DMS53 (cell line): ENCODE measurements at places on chromosomes 7 and 10.

DNA sequence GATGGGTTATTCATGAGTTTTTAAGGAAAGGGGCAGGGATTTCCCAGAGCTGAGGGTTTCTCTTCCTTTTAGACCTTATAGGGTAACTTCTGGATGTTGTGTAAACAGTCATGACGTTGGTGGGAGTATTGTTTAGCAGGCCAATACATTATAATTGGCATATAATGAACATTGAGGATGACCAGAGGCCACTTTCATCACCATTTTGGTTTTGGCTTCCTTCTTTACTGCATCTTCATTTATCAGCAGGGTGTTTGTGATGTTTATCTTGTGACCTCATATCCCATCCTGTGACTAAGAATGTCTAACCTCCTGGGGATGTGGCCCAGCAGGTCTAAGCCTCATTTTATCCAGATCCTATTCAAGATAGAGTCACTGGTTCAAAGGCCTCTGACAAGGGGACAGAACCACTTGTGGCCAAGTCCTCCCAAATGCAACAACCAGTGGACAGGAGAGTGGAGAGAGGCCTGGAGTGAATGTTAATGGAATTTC is 77.3 kb upstream of the RPA3 start:
- DNase-seq, result peak; percentile 88

DNA sequence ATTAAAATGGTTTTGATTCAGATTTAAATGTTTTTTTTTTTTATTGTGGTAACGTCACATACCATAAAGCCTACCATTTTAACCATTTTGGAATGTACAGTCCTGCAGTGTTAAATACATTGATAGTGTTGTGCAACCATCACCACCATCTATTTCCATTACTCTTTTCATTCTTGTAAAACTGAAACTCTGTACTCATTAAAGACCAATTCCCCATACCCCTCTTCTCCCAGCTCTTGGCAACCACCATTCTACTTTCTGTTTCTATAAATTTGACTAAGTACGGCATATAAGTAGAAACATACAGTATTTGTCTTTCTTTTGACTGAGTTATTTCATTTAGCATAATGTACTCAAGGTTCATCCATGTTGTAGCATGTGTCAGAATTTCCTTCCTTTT is 96.2 kb downstream of the EXOC4 start:
- no peak for DNase-seq

GRCh38 chr10:70186090-70186489 is 15.8 kb upstream of the SAR1A start:
- DNase-seq, result no peak

DNA sequence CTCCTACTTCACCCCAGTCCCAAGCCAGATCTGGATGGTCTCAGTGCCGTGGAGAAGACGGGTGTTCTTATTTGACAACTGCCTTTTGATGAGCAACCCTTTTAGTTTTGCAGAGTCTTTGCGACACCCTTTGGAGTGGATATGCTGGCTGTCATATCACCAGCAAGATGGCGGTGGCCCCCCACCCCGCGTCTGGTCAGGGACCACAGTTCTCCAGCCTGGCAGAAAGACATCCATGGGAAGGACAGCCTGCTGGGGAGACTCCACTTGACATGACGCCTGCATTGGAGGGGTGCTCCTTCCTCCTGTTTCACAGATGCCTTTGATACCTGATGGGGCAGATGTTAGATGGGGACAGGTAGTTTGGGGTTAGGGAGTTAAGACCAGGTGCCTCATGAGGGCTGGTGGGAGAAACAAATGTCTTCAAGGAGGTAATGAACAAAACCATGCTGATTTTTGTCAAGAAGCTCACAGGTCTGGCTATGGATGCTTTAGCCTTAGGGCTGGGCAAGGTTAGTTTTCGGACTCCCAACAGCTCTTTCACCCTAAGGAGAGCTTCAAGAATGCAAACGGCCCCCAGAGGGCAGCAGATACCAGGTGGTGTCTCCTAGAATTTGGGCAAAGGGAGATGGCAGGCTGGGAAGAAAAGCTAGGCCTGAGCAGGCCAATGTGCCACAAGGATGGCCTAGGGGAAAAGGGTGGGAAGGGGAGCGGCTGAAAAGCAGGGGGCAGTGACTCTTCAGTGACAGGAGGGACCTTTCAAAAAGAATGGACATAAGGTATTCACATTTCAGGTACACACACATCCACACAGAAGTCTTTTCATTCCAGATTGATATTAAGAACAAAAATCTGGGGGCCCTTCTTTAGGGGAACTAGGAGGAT is 95.2 kb downstream of the CLEC2L start:
- DNase-seq, result peak; percentile 49

- DNase-seq, result no peak
These were observed 79.5 kb upstream of the FAM133B start for GRCh38 chr7:92669616-92670165.

DNA sequence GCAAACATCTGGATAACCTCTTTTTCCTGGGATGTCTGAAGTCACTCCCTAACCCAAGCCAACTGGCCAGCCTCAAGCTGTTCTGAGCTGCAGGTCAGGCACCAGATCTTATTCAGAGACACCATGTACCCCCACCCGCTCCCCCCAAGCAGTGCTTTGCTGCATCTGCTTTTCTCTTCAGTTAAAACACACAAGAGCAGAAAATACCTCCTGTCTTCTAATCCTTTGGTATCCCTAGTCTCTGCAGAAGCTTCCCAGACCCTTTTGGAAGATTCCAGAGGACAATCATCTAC is 3.0 kb downstream of the ZNF488 start:
- no peak for DNase-seq

DNA sequence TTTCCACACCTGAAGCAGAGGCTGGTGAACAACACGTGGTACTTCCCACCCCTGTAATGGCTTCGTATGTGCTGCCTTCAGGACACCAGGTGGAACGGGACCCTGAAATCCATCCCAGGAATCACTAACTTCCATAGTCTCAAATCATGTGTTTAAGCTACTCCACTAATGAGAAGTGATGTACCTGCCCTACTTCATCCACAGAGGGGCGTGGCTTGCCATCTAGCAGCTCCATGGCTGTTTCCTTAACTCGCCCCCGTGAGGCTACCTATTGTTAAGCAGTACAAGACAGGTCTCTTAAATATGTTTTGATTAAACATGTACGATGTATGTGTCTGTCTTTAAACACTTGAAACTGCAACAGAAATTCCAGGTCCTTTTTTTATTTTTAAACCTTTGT is 31.8 kb downstream of the ARL3 start:
- peak; percentile 8 for DNase-seq

- DNase-seq, result no peak
These were observed 189.3 kb downstream of the ELMO1 start for GRCh38 chr7:37259319-37259821.

GRCh38 chr10:131002031-131002861 is 309.3 kb downstream of the TCERG1L start:
- DNase-seq, result no peak

GRCh38 chr7:155380976-155381851 is 76.7 kb upstream of the EN2 start:
- no peak for DNase-seq

GRCh38 chr10:85612833-85613232 is 753.8 kb downstream of the GRID1 start:
- peak; percentile 41 for DNase-seq

DNA sequence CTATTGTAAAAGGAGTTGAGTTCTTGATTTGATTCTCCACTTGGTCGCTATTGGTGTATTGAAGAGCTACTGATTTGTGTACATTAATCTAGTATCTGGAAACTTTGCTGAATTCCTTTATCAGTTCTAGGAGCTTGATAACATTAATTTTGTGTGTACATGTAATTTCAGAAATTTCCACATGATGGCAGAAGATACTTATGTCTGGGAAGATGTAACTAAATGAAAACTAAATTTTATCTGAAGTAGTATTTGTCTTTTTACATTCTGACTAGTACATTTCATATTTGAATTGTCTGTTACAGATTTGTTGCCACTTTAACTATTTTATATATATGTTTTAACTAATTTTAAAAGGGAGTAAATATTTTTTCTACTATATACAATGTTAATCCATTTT is 27.6 kb downstream of the SDHAF3 start:
- peak; percentile 67 for DNase-seq
